ENCODE measurements at places on chromosomes 5 and 9.

GRCh38 chr9:89837162-89837933, 232.5 kb downstream of the GADD45G start:
- no peak for DNase-seq

GRCh38 chr5:119395080-119395836, 39.4 kb downstream of the TNFAIP8 start:
- no peak for DNase-seq

GRCh38 chr5:80989883-80990282, 29.7 kb downstream of the RASGRF2 start:
- no peak for DNase-seq

DNA sequence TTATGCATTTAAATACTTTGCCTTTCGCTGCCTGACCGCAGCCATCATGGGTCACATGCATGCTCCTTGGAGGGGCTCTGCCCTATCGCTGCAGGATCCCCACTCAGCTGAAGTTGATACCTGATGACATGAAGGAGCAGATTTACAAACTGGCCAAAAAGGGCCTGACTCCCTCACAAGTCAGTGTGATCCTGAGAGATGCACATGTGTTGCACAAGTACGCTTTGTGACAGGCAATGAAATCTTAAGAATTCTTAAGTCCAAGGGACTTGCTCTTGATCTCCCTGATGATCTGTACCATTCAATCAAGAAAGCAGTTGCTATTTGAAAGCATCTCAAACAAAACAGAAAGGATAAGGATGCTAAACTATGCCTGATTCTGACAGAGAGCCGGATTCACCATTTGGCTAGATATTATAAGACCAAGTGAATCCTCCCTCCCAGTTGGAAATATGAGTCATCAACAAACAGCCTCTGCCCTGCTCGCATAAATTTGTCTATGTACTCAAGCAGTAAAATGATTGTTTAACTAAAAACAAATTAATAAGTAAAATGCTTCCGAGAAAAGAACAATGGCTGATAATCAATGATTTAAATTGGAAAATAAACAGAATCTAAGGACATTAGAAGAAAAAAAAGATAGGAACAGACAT, 41.6 kb upstream of the PPP2CA start:
- no peak for DNase-seq

DNA sequence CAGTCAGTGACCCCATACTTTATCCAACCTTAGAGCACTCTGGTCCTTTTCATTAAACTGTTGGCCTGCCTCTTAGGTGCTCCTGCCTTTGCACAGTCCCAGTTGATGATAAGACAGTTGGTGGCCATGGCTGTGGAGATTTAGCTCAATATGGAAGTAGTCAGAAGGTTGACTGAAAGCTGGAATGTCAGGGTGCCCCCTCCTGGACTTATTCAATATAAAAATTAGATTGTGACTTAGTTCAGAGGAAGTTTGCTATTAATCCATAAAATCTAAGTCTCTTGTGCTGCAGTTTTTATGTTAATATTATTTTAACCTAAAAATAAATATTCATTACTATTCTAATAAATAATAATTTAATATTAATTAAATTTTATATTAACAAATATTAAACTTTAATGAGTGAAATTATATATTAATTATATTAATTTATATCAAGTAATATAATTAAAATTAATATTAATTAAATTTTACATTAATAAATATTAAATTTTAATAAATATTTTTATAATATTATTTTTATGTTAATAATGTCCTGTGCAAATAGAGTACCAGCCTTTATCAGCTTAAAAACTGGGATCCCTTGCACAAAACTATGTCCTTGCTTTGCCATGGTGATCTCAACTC, 77.7 kb upstream of the ADAMTSL1 start:
- DNase-seq: peak; percentile 33

DNA sequence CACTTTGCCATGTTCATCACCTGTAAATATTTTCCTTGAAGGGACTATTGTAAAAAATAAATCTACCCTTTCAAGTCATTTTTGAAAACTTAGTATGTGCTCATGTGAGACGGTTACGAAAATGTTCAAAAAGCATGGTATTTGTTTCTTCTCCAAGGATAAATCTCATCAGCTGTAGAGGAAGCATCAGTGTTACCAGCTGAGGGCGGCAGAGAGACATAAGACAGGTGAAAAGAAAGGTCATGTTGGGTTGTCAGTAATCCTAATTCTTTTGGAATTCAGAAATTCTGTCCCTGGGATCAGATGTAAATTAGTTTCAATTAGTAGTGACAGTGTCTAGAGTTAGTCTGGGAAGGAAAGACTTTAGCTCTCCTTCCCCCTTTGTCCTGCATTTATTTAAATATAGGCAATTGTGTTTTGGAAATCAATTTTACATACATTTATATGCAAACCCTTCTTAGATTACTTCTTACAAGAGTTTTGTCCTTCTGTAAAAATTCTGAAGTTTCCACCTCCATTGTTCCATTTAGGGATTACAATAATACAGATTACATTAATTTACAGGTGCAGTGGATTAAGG, 791.9 kb upstream of the CDH6 start:
- DNase-seq: peak; percentile 31

GRCh38 chr9:22256381-22256780, 190.2 kb upstream of the DMRTA1 start:
- no peak for DNase-seq

- DNase-seq: no peak
These were observed 653.4 kb downstream of the ANXA1 start for GRCh38 chr9:73805111-73805510.

DNA sequence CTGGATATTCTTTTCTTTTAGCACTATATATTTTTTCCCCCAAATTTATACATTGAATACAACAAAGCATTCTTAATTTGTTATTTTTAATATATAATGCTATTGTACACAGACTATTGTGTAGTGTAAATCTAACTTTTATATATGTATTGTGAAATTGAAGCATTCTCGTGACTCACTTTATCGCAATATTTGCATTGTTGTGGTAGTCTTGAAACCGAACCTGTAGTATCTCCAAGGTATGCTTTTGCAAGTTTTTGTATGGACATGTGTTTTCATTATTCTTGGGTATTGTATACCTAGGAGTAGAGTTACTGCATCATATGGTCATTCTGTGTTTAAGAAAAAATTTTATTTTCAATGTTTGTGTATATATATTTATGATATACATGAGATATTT, 49.6 kb downstream of the NSD1 start:
- no peak for DNase-seq

- DNase-seq: no peak
These were observed 374.4 kb upstream of the SGCD start for GRCh38 chr5:155952486-155953089.

DNA sequence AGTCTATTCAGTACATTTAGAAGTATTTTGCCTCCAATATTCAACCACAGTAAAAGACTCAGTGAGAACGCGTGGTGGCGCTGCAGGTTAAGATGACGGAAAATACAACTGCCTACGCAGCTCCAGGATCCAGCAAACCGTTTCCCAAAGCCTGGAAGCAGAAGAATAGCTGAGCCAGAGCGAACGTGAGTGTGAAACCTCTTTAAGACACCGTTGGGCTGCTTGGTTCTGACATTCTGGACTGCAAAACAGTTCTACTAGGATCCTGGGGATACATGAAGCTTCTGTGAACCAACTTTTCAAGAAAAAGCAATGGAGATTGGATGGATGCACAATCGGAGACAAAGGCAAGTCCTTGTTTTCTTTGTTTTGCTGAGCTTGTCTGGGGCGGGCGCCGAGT, at the start of gene PCDHB16:
TSS of gene PCDHB16 (plus strand) at position 140 of the 400 bp plus-strand sequence. CDS start at position 313, 173 bp downstream.
- no peak for DNase-seq

GRCh38 chr5:15365070-15365469, 134.9 kb upstream of the FBXL7 start:
- DNase-seq: no peak

DNA sequence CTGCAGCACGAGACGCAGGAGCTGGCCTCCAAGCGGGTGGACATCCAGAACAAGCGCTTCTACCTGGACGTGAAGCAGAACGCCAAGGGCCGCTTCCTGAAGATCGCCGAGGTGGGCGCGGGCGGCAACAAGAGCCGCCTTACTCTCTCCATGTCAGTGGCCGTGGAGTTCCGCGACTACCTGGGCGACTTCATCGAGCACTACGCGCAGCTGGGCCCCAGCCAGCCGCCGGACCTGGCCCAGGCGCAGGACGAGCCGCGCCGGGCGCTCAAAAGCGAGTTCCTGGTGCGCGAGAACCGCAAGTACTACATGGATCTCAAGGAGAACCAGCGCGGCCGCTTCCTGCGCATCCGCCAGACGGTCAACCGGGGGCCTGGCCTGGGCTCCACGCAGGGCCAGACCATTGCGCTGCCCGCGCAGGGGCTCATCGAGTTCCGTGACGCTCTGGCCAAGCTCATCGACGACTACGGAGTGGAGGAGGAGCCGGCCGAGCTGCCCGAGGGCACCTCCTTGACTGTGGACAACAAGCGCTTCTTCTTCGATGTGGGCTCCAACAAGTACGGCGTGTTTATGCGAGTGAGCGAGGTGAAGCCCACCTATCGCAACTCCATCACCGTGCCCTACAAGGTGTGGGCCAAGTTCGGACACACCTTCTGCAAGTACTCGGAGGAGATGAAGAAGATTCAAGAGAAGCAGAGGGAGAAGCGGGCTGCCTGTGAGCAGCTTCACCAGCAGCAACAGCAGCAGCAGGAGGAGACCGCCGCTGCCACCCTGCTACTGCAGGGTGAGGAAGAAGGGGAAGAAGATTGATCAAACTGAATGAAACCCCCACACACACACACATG, 654 bp downstream of the PURA start:
- peak; percentile 85 for DNase-seq

- DNase-seq: no peak
These were observed 1.3 kb downstream of the MACIR start for GRCh38 chr5:103259705-103260355.

- no peak for DNase-seq
These were observed 298.6 kb downstream of the PARP8 start for GRCh38 chr5:50964746-50965653.

DNA sequence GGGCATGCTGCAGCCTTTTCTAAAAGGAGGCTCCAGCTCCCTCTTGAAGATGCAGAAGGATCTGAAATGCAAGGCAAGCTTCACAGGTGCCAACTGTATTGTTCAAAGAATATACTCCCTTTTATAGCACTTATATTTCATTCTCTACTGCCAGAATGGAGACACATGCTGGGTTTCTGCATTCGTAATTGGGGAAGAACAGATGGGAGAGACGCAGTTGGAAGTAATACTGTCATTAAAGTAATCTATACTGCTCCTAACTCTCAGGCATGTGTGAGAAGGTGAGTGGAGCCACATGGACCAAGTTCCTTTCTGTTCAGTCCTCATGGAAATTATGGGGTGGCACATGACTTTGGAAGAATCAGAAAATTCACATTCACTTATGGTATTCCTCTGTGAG, 226.4 kb downstream of the TRIM32 start:
- no peak for DNase-seq

GRCh38 chr5:172178991-172179989, 8.7 kb downstream of the STK10 start:
- peak; percentile 94 for DNase-seq

GRCh38 chr9:107389617-107390071, 99.9 kb downstream of the KLF4 start:
- DNase-seq: no peak

DNA sequence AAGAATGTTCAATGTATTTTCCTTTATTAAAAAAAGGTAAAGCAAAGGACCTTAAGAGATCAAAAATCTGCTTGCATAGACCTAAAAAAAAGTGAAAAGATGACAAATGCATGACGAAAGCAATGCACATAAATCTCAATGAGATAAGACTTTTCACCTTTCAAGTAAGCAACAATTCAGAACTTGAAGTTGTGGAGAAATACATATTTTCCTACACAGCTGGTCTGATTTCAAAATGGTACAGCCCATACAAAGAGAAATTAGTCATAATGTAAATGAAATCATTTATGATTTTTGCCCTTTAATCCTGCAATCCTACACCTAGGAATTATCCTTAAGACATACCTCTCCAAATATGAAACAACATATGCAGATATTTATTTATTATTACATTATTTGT, 568.0 kb downstream of the ANXA1 start:
- no peak for DNase-seq

- no peak for DNase-seq
These were observed 24.4 kb upstream of the SMAD5 start for GRCh38 chr5:136108180-136108611.

DNA sequence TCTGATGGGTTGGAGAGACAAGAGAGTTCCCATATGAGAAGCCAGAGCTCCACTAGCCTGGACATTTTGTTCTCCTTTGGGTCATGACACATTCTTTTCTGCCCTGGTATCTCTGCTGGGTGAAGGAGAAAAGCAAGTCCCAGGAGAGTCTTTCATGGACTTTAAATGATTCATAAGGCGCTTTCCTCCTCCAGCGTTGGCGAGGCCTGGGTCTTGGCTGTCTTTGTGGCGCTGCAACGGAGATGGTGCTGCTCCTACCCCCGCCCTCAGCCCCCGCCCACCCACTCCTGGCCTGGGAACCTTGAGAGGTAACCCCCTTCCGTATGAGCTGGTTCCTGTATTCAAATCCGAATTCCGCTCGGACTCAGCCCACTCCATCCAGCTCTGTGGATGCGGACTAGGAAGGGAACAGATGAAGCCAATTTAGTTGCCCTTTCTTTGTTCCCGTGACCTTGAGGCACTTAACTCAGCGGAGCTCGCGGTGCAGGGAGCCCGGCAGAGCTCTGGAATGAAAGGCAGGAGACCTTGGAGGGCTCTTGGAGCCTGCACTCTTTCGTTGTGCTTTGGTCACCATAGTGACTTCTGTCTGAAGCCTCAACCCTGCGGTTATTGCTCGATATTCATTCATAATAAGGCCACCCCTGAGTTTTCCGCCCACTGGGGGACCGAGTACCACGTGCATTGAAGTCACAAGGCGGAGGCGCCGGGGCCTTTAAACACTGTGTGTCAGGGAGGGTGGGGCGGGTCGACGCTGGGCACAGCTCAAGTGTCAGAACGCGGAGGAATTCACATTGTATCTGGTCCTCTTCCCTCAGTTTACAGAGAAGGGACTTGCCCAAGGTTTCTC, 14.0 kb upstream of the PWWP2A start:
- peak; percentile 60 for DNase-seq

GRCh38 chr9:83130541-83130940, 67.6 kb upstream of the RASEF start:
- DNase-seq: no peak

DNA sequence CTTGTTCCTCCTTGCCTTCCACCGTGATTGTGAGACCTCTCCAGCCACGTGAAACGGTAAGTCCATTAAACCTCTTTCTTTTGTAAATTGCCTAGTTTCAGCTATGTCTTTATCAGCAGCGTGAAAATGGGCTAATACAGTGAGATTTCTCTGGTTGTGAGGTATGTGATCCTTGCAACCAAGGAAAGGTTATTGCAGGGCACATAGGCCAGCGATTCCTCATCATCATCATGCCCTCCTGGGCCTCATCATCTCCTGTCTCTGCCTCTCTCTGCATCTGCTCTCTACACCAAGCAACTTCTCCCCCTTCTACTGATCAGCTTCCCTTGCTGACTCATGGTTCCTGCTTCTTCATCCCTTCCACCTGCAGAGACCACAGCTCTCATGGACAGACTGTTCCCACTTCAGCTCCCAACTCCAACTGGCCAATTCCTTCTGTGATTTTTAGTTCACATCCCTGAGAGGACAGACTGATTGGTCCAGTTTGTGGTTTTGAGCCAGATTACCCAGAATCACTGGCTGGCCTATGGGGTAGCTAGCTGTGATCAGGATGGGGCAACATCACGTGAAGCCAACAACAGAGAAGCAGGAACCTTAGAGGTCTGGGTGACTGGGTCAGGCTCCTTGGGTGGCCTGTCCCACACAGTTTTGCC, 53.1 kb downstream of the LIX1 start:
- DNase-seq: no peak

GRCh38 chr9:86052556-86053468, 46.5 kb downstream of the GOLM1 start:
- DNase-seq: no peak

- no peak for DNase-seq
These were observed 51.4 kb upstream of the CKMT2 start for GRCh38 chr5:81181576-81182316.

GRCh38 chr5:9533096-9533495, 12.8 kb downstream of the SEMA5A start:
- no peak for DNase-seq
